Stimulated activated naive CD4-positive, alpha-beta T cell treated with Interleukin-2 at 50 U/mL for 16 hours (primary cell): ENCODE measurements at places on chromosomes 11 and 22.

- DNase-seq = no peak
These were observed 38.3 kb upstream of the POU2AF2 start for GRCh38 chr11:111207213-111207612.

DNA sequence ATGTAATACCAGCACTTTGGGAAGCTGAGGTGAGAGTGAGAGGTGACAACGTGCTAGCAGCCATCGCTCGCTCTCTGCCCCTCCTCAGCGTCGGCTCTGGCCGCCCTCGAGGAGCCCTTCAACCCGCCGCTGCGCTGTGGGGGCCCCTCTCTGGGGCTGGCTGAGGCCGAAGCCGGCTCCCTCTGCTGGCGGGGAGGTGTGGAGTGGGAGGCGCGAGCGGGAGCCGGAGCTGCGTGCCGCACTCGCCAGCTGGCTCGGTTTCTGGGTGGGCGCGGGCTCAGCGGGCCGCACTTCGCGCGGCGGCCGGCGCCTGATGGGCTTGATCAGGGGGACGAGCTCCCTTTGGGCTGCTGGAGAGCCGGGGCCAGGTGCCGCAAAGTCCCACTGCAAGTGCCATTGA lies 98.9 kb upstream of the UBASH3B start:
- no peak for DNase-seq

DNA sequence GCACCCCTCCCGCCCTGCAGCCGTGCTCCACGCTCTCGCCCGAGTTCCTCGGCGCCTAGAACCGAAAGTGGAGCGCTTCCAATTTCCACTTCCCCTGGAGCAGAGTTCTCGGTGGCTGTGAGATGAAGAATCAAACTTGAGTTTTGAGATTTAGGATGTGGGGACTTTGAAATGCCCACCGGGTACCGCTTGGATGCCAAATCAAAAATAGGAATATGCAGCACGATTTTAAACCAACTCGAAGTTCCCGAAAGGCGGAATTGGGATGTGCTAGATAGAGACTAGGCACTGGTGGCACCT lies 569 bp downstream of the POLA2 start:
- DNase-seq = no peak

GRCh38 chr11:61505106-61505505 lies 3.4 kb upstream of the LRRC10B start:
- no peak for DNase-seq
